ENCODE measurements at places on chromosomes 12 and 14.

- DNase-seq = no peak
Observed at GRCh38 chr14:29627137-29627536, 300.5 kb downstream of the PRKD1 start.

DNA sequence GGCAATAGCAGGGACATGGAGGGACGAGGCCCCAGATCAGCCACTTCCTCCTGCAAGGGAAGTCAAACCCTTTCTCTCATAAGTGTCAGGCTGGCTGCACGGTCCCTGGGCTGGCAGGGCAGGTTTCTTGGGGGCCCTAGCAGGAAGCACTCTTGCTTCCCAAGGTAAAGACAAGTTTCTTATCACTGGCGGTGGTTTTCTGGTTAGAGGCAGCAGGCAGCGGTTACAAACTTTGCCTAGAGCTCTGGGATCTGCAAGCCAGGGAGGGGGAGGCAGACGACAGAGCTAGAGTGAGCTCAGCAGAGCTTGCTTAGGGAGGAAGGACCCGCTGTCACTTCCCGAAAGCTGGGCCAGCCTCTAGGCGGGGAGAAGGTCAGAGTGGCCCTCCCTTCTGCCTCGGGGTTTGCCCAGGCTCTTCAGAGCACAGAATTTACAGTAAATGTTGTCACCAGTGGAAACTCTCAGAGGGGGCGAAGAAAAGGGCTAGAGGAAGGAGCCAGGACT lies 20.4 kb downstream of the BATF start:
- peak; percentile 79 for DNase-seq

DNA sequence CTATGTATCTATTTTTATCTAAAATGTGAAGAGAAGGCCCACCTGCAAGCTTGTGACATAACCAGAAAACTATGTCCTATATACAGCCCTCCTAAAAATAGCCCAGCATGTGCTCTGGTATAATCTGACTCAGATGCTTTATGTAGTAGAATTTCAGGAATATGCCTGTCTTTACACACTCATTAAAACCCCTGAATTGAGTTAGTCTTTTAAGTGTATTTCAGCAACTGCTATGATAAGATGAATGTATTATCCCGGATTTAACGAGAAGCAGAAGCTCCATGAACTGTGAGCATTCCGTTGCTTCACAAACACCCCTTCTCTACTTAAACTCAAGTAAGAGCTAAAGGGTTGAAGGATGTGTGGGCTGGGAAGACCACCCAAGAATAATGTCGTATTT lies 89.9 kb upstream of the PRICKLE1 start:
- DNase-seq = no peak

GRCh38 chr12:108750526-108750925 lies 19.2 kb upstream of the CORO1C start:
- DNase-seq = no peak

DNA sequence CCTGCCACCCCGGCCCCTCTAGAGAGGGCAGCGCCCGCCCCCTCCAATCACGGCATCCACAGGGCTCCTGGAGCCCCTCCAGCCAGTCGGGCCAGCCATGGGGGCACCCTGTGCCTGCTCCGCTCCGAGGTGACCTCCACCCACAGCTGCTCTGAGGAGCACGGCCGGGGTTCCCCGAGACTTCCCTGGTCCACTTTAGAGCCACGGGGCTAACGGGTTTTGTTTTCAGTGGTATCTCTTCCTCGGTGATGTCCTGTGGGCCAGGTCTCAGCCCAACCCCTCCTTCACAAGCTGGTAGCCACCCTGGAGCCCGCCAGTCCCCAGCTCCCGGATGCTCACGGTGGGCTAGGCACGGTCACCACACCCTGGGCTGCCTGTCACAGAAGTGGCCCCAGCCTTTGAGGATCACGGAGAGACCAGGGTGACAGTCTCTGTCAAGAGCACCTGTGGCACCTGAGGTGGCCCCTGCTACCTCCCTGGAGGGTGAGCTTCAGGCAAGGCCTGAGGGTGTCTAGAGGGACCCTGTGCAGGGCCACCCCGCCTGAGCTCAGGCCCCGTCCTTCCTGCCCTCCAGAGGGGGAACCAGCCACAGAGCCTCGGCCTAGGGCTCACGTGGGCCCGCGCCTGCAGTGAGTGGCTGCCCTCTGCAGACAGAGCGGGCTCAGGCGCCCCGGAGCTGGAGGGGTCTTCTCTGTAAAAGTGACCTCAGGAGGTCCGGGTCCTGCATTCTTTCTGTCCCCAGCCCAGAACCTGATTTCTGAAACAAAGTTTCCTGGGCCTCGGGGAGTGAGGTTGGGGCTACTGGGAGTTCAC lies 146.0 kb upstream of the C14orf180 start:
- no peak for DNase-seq

DNA sequence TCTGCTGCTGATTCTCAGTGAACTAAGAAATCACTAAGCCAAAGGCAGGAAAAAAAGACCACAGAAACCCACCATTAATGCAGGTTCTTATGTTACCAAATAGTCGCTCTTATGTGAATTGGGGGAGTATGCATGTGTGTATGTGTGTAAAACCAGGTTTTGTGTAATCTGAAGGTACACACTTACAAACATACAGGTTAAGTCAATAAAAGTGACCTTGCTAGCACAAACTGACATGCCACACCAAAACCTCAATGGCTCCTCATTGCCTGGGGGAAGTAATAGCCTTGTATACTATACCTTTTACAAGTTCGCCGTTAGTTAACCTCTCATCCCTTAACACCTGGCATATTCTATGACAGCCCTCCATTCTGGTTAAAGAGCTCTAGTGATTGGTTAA lies 29.8 kb upstream of the TMED10 start:
- no peak for DNase-seq

DNA sequence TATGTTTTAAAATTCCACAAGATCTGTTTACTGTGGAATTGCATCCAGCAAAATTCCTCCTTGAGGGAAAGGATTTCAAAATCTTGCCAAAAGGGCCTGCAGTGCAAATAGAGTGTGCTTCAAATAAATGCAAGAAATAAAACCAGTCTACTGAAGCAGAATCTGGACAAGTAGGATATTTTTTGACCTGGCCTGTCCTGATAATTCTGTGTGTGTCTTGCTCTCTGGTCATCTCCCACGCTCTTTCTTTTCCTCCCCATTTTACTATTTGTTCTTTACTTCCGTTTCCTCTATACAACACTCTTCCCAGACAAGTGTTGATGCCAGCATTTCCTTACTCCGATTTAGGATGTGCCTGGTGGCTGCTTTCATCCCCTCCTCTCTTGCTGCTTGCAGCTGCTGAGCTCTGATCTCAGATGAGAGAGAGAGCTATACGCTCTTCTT lies 115.9 kb downstream of the GPR135 start:
- DNase-seq = no peak

- DNase-seq = no peak
Observed at GRCh38 chr12:121297435-121297991, 1.0 kb upstream of the CAMKK2 start.

GRCh38 chr12:69602954-69603353 lies 7.8 kb downstream of the LRRC10 start:
- DNase-seq = no peak

All from T-helper 22 cell (primary cell).